ENCODE measurements at places on chromosomes 7 and 10.

GRCh38 chr10:113180401-113181154 lies 230.5 kb downstream of the TCF7L2 start:
- no peak for DNase-seq

- no peak for DNase-seq
These were observed 534.3 kb downstream of the GRM8 start for GRCh38 chr7:126718419-126718818.

DNA sequence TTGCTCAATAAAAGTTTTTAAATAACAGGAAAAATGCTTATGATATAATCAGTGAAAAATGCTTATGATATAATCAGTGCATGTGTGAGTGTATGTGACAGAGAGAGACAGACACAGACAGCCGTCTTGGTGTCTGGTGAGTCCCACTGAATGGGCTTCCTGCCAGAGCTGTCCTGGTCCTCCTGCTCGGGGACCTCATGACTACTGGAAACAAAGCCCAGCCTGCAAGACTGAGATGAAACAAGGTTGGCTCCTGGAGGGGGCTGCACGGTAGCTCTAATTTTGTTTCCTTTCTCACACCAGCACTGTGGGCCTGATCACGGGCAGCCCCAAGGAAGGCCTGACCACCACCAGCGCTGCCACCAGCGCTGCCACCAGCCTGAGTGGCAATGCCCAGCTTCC lies 57.3 kb downstream of the NRP1 start:
- DNase-seq, result no peak

- DNase-seq, result no peak
These were observed 48.2 kb downstream of the APBB1IP start for GRCh38 chr10:26486304-26486703.

DNA sequence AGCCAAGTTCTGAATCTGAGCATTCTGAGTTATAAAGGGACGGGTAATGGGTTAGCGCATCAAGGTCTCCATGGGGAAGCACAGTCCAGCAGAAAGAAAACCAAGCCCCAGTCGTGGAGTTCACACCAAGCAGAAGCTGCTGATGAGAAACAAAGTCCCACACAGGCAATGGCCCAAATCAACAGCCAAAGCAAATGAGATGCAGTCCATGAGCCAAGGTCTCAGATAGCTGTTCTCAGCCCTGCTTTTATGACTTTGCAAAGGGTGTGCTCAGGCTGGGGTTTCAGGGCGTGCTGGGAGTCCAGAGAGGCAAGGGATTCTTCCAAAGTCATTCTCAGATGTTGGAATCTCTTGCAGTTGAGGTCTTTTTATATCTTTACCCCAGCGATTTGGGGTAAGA lies 32.0 kb downstream of the THNSL1 start:
- no peak for DNase-seq

DNA sequence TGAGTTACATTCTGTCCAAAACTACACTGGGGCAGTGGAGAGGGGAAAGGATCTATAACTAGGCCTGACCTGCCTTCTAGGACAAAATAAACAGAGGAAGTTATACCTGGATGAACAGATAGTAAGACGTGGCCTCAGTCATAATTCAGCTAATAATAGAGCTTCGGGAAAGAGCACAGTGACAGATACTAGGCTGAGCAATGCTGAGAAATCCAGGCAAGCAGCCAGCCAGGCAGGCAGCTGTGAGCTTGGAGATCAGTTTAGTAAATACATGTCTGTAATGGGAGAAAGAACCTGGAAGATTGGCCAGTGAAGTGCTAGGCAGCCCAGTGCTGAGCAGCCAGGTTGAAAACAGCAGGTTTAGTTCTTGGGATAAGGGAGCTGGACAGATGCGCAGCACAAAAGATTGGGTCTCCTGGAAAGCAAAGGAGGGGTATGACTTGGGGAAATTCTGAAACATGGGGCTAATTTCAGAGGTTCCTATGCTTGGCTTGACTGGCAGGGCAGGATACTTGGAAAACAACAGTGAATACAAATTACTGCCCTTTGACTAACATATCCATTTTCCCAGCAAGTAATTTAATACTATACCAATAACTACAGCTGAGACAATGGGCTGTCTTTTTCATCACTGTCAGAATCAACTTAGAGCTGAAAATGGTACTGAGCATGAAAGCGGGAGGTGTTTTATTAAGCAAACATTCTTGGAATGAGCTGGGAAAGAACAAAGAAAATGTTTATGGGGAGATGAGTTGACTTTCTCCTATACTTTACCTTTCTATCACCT lies 140.8 kb downstream of the DGKB start:
- peak; percentile 66 for DNase-seq

- no peak for DNase-seq
These were observed 330.0 kb downstream of the BBS9 start for GRCh38 chr7:33459340-33459751.

GRCh38 chr10:24518981-24519597 lies 204.6 kb downstream of the ARHGAP21 start:
- no peak for DNase-seq

DNA sequence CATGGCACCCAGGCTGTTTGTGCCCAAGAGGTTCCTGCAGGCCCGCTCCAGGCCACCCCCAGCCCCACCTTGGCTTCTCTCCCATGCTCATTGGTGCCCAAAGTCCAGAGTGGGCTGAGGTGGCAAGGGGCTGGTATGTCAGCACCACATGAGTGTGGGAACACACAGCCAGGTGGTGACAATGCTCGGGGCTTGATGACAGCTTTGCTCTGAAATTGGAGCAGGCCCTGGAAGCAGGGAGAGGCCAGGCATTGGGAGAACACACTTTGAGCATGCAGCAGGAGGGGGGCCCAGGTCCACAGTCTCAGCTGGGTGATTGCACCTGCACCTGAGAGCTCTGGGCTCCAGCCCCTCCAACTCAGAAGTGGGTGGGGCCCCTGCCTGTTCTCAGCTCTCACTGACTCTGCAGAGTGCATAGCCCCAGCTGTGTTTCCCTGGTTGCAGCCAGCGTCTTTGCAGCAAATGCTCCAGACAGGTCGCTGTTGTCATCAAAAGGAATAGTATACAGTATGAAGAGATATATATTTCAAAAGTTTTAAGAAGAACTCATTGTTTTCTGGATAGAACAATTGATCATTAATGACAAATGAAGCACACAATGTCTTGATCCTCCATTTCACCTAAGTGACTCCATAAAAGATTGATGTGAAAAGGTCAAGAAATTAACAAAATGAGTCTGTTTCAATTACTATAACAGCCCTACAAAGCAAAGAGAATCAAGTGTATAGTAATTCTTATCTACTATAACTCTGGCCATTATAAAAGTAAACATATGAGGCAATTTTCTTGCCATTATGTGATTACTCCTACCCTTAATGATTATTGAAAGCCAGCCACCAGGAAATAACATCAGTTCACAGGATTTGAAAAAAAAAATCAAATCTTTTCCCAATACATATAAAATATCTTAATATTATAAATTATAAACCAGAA lies 848.1 kb downstream of the PCDH15 start:
- no peak for DNase-seq

DNA sequence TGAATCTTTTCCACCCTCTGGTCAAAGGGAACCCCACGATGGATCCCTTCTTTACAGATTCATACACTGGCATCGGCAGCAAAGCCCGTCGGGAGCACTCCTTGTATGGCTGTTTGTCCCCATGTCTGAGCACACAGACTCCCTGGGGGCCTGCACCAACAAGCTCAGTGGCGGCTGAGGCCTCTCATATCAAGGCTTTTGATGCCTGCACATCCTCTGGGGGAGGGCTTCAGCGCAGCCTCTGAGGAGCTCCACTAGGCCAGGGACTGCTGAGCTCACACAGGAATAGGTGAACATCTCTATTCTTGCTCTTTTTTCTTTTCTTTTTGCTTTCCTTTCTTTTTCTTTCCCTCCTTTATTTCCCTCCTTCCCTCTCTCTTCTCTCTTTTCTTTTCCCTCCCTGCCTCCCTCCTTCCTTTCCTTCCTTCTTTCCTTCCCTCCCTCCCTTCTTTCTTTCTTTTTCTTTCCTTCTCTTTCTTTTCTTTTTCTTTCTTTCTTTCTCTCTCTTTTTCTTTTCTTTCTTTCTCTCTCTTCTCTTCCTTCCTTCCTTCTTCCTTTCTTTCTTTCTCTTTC lies 174.6 kb downstream of the CCDC3 start:
- DNase-seq, result no peak

GRCh38 chr10:112227331-112227987 lies 43.9 kb upstream of the GPAM start:
- DNase-seq, result no peak

GRCh38 chr10:106978756-106979155 lies 185.8 kb downstream of the SORCS1 start:
- no peak for DNase-seq

DNA sequence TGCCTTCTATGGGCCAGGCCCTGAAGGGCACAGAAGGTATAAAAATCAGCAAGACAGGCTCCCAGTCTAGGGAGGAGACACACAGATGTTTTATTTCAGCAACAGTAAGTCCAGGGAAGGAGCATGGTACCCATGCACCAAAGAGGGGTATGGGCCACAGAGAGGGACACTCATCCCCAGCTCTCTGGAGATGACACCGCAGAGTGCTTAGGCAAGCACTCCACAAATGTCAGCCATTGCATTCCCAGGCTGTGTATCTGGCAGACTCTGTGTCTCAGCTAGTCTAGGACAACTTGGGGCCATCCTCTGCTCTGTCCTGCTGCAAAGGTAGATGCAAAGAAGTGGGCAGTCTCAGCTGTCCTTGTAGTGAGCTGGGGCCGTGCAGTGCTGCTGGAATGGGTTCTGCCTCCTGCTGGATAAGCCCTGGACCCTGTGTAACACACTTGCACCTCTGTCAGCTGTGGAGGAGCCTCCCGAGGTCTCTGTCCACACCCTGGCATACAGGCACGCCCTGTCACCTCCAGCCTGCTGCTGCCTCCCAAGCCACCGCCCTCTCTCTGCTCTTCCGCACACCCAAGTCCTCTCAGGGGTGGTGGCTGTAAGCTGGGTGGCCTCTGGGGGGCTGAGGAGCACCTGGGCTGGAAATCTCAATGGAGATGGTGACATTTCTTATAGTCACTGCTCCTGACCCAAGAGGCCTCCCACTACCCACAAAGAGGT lies 57.6 kb downstream of the VOPP1 start:
- DNase-seq, result no peak

GRCh38 chr7:150979713-150980390 lies 1.7 kb upstream of the KCNH2 start:
- no peak for DNase-seq

DNA sequence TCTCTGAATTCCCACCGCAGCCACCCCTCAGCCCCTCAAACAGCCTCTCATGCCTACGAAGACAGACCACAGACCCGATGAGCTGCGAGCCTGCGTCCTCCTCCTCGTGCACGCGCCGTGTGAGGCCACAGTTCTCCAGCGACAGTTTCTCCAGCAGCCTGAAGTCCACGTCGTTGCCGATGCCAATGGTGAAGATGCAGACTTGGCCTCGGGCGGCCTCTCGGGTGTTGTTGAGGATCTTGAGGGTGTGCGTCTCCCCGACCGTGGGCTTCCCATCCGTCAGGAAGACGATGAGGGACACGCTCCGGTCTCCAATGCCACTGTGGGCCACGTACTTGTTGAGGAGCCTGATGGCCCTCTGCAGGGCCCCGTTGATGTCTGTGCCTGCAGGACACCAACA lies 87.1 kb downstream of the ITIH5 start:
- no peak for DNase-seq

DNA sequence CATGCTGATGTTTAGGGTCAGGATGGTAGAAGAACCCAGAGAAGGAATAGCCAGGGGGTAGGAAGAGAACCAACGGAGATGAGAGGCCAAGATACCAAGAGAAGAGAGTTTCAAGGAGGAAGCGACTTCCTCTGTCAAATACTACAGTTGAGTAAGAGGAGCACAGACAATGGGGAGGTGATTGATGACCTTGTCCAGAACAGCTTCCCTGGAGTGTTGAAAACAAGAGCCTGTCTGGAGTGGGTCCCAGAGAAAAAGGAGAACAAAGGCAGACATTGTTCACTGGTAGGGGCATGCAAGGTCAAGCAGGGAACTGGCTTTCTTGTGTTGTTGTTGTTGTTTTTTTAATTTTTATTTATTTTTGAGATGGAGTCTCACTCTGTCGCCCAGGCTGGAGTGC lies 9.6 kb upstream of the TRIM56 start:
- DNase-seq, result no peak

DNA sequence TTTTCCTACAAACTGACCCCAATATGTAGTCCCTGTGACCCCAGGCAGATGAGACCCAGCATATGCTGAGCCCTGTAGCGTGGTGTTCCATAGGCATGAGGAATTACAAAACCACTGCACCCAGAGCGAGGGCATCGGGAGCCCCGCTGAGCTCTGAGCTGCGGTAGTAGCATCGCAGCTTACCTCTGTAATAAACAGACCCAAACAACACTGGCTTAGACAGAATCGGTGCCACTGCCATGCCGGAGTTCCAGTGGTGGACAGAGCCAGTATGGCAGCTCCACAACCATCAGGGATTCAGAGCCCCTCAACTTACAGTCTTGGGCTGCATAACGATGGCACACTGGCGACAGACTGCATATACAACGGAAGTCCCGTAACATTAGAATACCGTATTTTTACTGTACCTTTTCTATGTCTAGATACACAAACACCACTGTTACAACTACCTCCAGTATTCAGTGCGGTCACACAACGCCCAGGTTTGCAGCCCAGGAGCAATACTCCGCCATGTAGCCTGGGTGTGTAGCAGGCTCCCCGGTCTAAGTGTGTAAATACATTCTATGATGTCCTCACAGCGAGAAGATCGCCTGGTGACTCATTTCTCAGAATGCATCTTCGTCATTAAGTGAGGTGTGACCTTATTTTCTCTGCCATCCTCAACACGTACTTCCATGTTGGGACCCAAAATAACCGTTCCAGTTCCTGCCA lies 68.8 kb downstream of the PROSER2 start:
- DNase-seq, result no peak

DNA sequence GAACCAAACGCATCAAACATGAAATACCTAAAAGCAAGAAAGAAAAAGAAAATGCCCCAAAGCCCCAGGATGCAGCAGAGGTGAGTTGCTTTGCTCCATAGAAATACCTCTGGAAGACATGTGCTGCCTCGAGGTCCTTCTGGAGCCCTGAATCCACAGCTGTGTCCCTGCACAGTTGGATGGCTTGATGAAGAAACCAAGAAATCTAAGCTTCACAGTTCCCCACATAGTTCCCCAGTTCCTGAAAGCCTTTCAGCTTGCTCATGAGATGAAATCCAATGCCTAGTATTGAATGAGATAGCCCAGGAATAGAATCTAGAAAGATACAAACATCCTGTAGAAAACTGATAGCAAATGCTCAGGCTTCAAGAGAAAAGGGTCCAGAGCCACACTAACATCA lies 182.8 kb downstream of the RTKN2 start:
- DNase-seq, result no peak

DNA sequence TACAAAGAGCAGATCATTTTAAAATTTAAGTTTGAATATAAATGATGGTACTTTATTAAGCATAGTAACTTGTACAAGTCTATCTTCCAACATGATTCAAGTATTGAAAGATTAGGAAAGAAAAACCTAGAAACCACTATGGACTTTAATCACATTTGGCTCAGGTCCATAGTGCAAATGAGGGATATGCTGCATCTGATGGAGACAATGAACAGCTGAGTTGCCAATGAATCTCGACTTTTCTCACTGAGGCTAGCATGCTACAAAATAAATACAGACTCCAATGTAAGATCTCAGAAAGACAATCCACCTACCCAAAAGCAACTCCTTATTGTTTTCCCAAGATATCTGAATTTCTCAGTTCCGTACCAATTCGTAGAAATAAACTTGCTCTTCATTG lies 89.8 kb downstream of the SEMA3A start:
- no peak for DNase-seq

- DNase-seq, result no peak
These were observed 66.3 kb upstream of the IL6 start for GRCh38 chr7:22660732-22661131.

GRCh38 chr10:76632767-76633051 lies 1004.9 kb downstream of the KCNMA1 start:
- peak; percentile 12 for DNase-seq

All from NCI-H2107 (cell line).